T-helper 22 cell (primary cell): ENCODE measurements at places on chromosomes 4 and X.

- no peak for DNase-seq
Observed at GRCh38 chrX:139734996-139735395, 27.0 kb upstream of the MCF2 start.

DNA sequence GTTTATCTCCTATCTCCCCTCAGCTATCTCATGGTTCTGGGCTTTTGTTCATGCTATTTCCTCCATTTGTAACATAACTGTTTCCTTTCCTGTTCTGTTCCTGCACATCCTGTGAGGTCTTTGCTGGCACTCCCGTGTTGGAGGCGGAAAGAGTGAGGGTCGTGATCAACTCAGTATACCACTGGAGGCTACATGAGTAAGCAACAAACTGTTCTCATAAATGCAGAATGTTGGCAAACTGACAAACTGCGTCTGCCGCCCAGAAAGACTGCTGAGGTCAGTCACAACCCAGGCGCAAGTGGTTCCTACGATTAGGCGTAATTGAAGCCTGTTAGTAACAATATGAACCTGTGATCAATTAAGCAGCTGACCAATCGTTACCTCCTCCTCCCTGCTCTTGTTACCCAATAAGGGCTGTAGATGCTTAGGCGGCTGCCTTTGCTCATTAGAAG lies 48.8 kb downstream of the C4orf33 start:
- DNase-seq: no peak

GRCh38 chr4:95591278-95591677 lies 42.5 kb upstream of the UNC5C start:
- DNase-seq: no peak

DNA sequence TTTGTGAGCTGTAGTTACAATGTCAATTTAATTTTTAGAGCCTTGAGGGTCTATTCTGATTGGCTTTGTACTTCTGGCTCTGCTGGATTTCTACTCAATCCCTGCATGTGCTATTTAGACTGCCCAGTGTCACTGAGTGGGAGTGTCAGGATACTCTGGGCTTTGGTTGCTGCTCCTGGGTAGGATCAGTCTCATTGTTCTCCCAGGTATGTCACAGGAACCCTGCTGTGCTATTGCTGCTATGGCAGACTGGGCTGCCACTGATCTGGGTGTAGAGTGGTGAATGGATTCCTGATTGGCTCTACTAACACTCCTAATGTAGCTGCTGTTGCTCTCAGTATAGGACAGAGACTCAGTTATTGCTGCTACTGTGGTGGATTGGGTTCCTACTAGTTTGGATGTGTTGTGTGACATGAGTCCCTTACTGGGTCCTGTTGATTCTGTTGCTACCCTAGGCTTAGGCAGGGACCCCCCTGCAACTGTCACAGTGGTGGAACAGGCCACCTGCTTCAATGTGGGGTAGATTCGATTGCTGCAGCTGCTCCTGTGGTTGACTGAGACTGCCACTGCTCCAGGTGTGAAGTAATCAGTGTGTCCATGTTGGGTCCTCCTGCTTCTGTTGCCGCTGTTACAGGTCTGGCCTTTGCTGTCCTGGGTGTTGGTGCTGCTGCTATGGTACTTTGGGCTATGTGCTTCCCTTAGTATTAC lies 707.8 kb upstream of the AMOT start:
- DNase-seq: no peak

GRCh38 chr4:60865273-60865672 lies 334.9 kb upstream of the ADGRL3 start:
- DNase-seq: no peak

DNA sequence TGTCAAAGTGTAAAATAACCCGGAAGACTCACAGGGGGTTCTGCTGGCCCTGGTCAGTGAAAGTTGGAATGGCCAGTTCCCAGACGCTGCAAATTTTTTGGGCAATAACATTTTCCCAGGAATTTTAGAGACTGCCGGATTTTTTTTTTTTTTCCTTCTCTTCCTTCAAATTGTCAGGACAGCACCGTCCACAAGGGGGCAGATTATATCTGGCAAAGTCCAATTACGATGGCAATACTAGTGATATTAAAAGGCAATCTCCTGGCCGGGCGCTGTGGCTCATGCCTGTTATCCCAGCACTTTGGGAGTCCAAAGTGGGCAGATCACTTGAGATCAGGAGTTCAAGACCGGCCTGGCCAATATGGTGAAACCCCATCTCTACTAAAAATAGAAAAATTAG lies 20.5 kb downstream of the SLC25A5 start:
- DNase-seq: no peak

DNA sequence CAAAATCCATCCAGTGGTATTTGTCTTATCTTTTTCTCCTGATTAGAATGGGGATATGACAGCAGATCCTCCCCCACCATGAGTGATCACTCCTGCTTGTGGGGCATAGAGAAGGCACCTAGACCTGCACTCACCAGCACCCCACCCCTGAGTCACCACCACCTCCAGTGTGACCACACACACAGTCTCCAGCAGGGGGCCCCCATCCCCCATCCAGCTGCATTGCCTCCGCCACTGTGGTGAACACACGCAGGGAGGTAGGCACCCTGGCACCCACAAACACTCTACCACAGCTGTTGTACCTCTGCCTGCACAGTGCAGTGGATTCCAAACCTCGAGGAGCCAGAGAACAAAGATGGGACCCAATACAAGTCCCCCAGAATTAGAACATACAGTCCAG lies 9.0 kb upstream of the MAGEA8 start:
- DNase-seq: no peak

GRCh38 chr4:52098618-52099017 lies 47.5 kb downstream of the SPATA18 start:
- DNase-seq: no peak

GRCh38 chrX:132153166-132153565 lies 25.3 kb upstream of the FRMD7 start:
- DNase-seq: no peak

DNA sequence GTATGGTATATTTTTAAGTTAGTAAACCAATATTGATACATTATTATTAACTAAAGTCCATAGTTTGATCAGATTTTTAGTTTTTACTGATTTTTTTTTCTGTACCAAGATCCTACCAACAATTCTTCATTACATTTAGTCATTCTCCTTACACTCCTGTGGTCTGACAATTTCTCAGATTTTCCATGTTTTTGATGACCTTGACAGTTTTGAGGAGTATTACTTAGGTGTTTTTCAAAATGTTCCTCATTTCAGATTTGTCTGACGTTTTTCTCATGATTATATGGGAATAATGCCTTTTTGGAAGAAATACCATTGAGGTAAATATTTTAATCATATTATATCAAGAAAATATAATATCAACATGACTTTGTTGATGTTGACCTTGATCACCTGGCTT lies 423.8 kb downstream of the PPP4R3C start:
- DNase-seq: no peak

- no peak for DNase-seq
Observed at GRCh38 chrX:41781500-41781899, 57.5 kb downstream of the GPR82 start.

DNA sequence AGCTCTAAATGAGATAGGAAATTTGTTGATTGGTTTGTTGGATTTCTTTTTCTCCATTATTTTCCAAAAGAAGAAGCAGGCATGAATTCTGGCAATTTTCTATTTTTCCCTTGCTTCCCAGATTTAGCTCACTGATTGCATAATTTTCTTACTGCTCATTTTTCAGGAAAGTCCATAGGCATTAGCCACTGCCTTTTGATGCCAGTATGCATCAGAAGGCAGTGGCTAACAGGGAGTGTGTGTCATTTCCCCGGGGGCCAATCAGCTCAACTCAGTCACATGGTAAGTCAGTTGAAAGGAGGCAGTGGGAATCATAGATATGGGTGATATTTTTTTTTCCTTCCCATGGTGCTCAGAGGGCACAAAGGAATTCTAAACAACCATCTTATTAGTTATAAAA lies 156.7 kb downstream of the TRIML1 start:
- DNase-seq: no peak

GRCh38 chr4:155426953-155427352 lies 50.2 kb upstream of the MAP9 start:
- DNase-seq: no peak

DNA sequence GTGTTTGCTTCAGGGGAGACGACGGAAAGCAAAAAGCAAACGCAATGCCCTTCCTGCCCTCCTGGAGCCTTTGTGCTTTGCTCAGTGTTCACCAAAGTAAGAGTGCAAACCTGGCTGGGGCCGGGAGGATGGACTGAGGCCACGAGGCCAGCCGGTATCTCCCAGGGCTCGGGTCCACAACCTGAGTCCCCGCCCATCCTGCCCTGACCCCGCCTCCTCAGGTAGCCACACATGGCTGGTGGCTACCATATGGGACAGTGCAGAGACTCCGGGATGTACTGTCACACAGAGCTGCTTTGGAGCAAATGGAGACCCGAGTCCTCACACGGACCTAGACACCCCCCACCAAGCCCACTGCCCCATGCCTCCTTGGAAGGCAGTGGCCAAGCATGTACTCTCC lies 4.8 kb downstream of the ATP2B3 start:
- no peak for DNase-seq

- DNase-seq: no peak
Observed at GRCh38 chr4:30068234-30068633, 651.9 kb upstream of the PCDH7 start.
